ENCODE measurements at places on chromosomes 11 and 22. TPM values are rescaled to one million over a fixed set of nuclear protein-coding genes. Genes with fewer than 3 reads are reported as not detected.

DNA sequence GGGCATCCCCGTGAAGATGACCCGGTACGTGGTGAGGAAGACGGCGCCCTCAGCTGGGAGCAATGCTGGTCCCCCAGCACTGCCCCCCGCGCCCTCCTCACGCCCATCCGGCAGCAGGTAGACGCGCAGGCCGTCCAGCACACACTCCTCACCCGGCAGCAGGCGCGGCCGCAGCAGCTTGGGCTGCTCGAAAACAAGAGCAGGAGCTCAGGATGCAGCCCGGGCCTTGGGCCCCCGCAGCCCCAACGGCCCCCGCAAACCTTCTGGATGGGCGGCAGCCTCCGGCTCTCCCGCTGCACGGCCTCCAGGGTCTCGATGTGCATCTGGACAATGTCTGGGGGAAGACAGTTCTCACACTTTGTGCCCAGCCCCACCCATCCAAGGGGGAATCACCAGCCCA is 13.3 kb downstream of the SBF1 start:
- H3K4me1 ChIP-seq: no peaks in the 10 kb centered on the region
- no peak for DNase-seq
- H3K36me3 ChIP-seq: peaks cover 92% of the 10 kb centered on the region
- H3K27me3 ChIP-seq: no peaks in the 10 kb centered on the region
- H3K27ac ChIP-seq: no peak overlapping the region

DNA sequence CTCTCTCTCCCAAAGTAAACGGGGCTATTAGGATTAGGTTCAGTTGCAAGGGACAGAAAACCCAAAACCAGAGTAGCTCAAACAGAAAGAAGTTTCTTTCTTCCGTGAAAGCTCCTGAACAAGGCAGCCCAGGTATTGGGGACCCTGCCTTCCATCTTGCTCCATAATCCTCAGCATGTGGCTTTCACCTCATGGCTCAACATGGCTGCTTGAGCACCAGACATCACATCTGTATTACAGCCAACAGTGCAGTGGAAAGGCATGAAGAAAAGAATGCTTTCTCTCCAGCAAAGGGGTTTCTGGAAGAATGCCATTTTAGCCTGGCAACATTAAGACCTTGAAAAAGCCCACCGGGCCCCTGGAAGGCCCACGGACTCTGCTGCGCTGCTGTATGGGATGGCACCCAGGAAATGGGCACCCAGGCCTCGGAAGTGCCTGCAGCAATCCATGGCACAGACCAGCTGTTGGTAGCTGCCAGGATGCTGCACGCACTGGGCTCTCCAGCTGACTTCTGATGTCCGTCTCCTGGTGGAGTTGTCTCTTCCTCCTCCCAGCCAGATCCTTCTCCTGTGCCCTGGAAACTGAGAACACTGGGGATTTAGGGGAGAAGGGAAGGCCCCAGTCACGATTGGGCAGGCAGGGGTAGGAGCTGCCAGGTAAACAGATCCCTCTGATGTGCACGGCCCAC is 22.6 kb downstream of the PDGFB start:
- no peaks in the 10 kb centered on the region for H3K27me3 ChIP-seq
- H3K27ac ChIP-seq: no peak overlapping the region
- DNase-seq: no peak
- no peaks in the 10 kb centered on the region for H3K36me3 ChIP-seq

- no peaks in the 10 kb centered on the region for H3K36me3 ChIP-seq
- peaks cover 37% of the 10 kb centered on the region for H3K4me1 ChIP-seq
- H3K27ac ChIP-seq: peak overlapping the region; percentile 70
- DNase-seq: no peak
- no peaks in the 10 kb centered on the region for H3K27me3 ChIP-seq
- no peak overlapping the region for H3K4me3 ChIP-seq
Measured at GRCh38 chr11:559712-560304, 730 bp downstream of the LMNTD2 start.

- H3K36me3 ChIP-seq: peaks cover 93% of the 10 kb centered on the region
- H3K27ac ChIP-seq: no peak overlapping the region
- H3K4me1 ChIP-seq: no peaks in the 10 kb centered on the region
Measured at GRCh38 chr22:35322893-35323292, 23.2 kb downstream of the TOM1 start.

- no peak overlapping the region for H3K4me3 ChIP-seq
- no peaks in the 10 kb centered on the region for H3K36me3 ChIP-seq
- no peak for DNase-seq
- peak overlapping the region; percentile 88 for H3K27ac ChIP-seq
Measured at GRCh38 chr22:37632174-37633088, 7.0 kb upstream of the SH3BP1 start.

DNA sequence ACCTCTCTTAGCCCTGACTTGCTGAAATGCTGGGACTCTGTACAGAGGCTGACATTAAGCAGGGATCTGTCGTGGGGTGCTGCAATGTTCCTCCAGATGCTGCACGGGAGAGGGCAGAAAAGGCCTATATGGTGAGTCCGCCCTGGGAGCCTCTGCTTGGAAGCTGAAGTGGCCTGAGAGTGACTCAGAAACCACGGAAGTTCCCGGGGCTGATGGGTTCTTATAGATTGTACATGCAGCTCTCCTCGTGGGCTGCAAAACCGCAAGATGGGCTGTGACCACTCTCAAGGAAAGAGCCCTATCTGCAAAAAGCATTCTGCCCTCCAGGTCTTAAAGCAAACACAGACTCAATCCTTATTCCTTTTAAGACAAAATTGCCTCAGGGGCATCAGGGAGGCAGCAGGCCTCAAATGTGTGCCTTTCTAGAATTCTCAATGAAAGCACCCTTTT is 5.8 kb upstream of the SLC43A3 start:
- DNase-seq: no peak
- H3K27me3 ChIP-seq: no peaks in the 10 kb centered on the region
- H3K4me3 ChIP-seq: no peak overlapping the region
- H3K27ac ChIP-seq: no peak overlapping the region
- no peaks in the 10 kb centered on the region for H3K4me1 ChIP-seq
- H3K36me3 ChIP-seq: no peaks in the 10 kb centered on the region

- DNase-seq: no peak
- H3K36me3 ChIP-seq: no peaks in the 10 kb centered on the region
- no peaks in the 10 kb centered on the region for H3K27me3 ChIP-seq
- H3K27ac ChIP-seq: no peak overlapping the region
- no peaks in the 10 kb centered on the region for H3K4me1 ChIP-seq
- no peak overlapping the region for H3K4me3 ChIP-seq
Measured at GRCh38 chr11:30861531-30861930, 275.4 kb upstream of the MPPED2 start.

DNA sequence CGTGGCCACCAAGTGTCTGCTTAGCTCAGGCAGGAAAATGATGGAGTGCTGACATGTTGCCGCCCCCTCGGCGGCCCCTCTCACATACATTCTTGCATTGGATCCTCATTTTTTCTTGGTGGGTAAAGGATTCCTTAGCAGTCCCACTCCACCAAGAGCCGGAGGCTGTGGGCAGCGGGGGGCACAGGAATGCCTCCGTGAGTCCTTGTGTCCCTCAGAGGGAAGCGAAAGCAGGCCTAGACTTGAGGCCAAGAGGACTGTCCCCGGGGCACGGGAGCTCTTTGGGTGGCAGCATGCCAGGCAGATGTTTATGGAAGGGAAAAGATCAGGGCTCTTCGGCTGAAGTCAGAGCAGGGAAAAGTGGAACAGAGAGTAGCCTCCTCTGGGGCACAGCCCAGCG is 21.6 kb downstream of the LRFN4 start:
- no peak overlapping the region for H3K27ac ChIP-seq
- H3K27me3 ChIP-seq: no peaks in the 10 kb centered on the region
- no peak overlapping the region for H3K4me3 ChIP-seq
- no peak for DNase-seq
- peaks cover 6% of the 10 kb centered on the region for H3K4me1 ChIP-seq

GRCh38 chr11:19557720-19558140 is 154.9 kb upstream of the NAV2 start:
- DNase-seq: peak; percentile 29
- no peaks in the 10 kb centered on the region for H3K36me3 ChIP-seq
- no peak overlapping the region for H3K27ac ChIP-seq
- H3K4me1 ChIP-seq: no peaks in the 10 kb centered on the region

RHOD gene
- 0.78 TPM for polyA plus RNA-seq

DDI1 gene
- polyA plus RNA-seq: not detected

GAL3ST3 gene
- not detected for polyA plus RNA-seq
